ENCODE measurements at places on chromosomes 16 and 17.
A peak's percentile ranks its signal among the peaks of the same experiment; 100 is the strongest.

DNA sequence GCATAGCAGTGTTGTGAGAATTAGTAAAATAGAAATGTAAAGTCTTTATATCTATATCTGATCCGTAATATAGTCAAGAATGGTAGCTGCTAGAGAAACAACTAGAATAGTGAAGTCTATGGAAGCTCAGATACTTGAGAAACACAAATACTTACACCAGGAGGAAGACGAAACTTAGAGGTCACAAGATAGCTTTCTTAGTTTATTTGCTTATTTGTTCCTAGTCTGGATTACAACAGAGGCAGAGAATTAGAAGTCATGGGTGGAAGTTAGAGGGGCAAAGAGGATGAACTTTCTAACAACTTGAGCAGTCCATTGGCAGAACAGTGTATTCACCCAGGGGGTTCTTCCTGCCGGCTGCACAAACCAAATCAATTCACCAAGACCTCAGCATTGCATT lies 13.9 kb downstream of the GNGT2 start:
- no peak for DNase-seq

GRCh38 chr17:27284811-27285415 lies 9.0 kb upstream of the WSB1 start:
- no peak for DNase-seq

- no peak for DNase-seq
Measured at GRCh38 chr17:38886643-38887010, 16.8 kb downstream of the LASP1 start.

GRCh38 chr17:79835953-79836509 lies 3.2 kb downstream of the CBX4 start:
- DNase-seq = no peak

GRCh38 chr17:70099294-70099693 lies 24.3 kb downstream of the KCNJ16 start:
- DNase-seq = no peak

- DNase-seq = no peak
Measured at GRCh38 chr16:1403733-1404132, 10.8 kb downstream of the UNKL start.

DNA sequence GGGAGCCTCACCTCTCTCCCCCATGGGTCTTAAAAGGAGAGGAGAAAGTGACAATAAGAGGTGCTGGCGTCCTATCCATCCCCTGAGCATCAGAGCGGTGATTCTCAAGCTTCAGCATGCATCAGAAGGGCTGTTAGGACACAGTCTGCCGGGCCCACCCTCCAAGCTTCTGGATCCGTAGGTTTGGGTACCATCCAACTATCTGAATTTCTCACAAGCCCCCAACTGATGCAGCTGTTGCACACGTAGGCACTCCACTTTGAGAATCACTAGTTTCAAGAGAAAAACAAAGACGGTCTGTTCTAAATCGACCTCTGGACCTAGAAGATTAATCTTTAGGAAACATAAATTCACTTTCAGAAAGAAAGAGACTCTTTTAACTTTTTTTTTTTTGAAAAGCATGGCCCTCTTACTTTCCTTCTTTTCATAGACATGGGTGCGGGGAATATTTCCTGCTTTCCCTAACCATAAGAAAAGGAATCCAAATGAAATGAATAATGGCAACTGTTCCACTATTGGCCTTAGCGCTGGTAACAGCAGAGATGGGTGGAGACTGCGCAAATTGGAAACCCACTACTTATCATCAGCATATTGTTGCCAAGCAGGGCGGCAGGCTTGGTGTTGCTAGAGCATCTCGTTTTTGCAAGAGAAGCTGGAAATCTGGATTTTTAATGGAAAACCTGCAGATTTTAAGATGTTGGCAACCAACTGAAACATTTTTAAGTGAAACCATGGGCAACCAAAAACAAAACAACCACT lies 144.4 kb downstream of the GAS7 start:
- no peak for DNase-seq

GRCh38 chr16:67504031-67505021 lies 21.0 kb upstream of the AGRP start:
- DNase-seq = peak; percentile 42

DNA sequence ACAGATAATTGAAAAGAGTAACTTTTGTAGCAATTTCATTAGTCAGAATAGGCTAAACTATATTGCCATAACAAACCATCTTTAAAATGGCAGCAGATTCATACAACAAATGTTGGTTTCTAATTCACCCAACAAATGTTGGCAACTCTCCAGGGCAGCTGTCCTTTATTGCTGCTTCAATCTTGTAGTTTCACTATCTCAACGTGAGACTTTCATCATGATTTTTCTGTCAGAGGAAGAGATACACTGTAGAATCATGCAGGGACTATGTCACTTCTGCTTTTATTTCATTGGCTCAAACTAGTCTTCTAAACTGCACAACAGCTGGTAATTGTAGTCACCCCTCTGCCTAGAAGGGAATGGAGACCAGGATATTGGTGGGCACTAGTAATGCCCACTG lies 174.2 kb downstream of the TANC2 start:
- DNase-seq = peak; percentile 7

DNA sequence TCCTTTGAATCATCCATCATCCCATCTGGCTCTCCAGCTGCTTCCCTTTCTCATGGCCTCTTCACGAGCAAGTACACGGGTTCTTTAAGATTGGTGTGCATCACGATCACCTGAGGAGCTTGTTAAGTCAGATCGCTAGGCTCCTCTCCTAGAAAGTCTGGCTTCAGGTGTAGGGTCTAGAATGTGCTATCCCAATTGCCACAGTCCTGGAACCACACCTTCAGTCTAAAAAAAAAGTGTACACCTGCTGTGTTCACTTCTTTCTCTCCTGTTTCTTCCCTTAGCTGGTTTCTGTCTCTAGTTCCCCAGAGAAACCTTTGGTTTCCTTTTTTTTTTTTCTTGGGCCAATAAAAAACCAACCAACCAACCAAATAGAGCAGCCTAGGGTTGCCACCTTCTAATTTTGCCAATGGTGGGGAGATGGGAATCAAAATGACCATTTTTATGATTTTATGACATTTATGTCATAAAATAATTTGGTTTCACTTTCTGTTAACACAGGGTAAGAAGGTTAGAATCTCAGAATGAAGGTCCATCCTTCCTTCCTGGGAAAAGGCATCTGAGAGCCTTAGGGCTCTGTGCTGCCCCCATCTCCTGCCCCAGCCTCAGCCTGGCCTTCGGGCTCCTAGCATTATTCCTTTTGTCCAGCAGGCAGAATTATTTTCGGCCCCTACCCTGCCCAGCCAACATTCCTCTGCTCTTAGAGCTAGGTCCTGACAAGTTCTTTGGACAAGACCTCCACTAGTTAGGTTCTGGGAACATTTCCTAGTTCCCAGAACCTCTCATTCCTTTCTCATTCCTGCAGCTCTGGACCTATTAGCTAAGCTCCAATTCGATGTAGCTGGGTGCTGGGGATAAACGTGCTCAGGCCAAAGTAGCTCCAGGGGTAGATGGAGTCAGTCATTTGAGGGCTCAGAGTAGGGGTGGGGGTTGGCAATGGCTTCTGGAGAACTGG lies 1.9 kb upstream of the GGT6 start:
- DNase-seq = no peak

DNA sequence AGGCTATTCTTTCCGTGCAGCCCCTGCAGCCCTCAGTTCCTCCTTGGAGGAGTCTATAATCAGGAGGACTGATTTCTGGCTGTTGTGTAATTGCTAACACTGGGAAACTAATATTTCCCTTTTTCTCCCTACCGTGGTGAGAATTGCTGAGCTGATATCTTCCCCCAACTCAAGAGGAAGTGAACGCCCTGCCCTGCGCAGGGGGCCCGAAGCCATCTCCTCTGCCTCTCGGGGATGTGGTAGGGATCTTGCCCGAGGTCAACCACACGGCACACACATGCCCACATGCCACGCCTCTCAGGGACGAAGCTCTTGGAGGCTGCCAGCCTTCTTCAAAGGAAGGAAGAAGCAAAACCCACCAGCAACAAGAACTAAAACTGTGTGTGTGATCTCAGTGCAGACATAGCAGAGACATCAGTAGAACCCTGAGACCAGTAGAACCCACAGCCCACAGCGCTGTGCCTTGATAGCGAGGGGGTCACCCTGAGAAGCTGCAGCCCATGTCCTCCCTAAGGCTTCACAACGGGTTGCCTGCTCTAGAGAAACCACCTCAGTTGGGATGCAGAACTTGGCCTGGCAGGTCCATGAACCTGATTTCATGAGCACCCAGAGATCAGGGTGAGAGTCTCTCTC lies 8.9 kb upstream of the ULK2 start:
- DNase-seq = peak; percentile 35

DNA sequence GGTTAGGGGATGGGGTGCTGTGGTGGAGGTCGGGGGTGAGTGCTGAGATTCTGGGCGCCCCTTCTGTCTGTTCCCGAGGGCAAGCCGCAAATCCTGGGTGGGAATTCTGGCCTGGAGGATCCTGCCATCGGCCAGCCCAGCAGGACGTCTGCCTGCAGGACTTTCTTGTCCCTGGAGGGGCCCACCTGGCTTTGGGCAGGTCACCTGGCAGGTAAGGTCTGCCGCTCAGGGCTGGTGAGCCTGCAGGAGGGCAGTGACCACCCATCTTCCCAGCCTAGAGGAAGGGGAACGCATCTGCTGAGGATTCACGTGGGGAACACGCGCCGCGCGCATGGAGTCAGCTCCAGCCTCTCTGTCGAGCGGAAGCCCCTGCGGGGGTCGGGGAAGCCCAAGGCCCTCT lies 5.4 kb downstream of the RNF222 start:
- no peak for DNase-seq

DNA sequence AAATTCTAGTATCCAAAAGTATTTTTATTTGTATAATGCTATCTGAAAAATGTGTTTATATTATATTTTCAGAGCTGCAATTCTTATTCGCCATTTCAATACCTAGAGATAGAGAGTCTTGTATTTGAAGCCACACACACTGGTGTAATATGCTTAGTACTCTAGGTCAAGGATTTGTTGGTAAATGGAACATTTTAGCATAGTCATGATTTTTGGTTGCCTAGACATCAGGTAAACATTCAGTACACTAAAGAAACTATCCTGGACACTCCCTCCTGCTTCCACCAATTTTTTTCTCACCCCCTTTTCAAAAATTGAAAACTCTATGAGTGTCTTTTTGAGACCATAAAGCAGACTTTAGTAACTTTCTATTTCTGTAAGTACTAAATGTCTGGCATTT lies 20.8 kb downstream of the ABHD15 start:
- no peak for DNase-seq

- peak; percentile 14 for DNase-seq
Measured at GRCh38 chr16:58678716-58679115, 5.9 kb downstream of the SLC38A7 start.

GRCh38 chr17:82734987-82735866 lies at the start of gene FN3K:
TSS of gene FN3K (plus strand) at chr17:82735615. CDS start at chr17:82735637, 22 bp downstream.
- peak; percentile 24 for DNase-seq

GRCh38 chr16:61969077-61969382 lies 67.2 kb downstream of the CDH8 start:
- DNase-seq = no peak

DNA sequence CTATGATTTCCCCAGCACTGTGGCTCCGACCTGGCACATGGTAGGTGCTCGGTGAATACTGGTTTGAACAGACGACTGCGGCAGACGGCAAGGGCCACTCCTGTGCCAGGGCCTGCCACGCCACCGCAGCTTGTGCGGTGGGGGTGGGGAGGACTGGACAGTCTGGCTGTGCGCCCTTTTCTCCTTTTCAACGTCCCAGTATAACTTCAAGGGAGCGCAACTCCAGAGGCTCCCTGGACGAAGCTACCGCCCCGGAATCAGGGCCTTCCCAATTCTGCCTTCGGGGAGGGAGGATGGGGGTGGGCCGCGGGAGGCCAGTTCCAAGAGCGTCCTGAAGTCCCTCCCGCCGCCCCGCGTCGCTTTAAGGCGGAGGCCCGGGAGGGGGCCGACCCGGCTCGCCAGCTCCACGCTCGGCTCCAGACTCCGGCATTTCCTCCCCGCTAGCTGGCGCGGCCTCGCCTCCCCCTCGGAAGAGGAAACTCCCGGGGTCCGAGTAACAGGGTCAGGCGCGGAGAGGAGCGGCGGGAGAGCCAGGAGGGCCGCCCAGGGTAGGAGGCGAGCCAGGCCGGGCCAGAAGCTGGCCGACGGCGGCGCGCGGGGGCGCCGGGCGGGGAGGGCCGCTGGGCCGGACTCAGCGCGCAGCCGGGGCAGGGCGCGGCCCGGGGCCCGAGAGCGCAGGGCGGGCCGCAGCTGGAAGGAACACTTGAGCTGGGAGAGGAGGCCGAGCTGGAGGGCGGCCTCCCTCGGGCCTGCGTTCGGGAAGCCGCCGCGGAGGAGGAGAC lies at the start of gene ITPRIPL2:
TSS of gene ITPRIPL2 (plus strand) at position 388 of the 782 bp plus-strand sequence. CDS start 498 bp downstream, outside the sequence.
- peak; percentile 43 for DNase-seq

DNA sequence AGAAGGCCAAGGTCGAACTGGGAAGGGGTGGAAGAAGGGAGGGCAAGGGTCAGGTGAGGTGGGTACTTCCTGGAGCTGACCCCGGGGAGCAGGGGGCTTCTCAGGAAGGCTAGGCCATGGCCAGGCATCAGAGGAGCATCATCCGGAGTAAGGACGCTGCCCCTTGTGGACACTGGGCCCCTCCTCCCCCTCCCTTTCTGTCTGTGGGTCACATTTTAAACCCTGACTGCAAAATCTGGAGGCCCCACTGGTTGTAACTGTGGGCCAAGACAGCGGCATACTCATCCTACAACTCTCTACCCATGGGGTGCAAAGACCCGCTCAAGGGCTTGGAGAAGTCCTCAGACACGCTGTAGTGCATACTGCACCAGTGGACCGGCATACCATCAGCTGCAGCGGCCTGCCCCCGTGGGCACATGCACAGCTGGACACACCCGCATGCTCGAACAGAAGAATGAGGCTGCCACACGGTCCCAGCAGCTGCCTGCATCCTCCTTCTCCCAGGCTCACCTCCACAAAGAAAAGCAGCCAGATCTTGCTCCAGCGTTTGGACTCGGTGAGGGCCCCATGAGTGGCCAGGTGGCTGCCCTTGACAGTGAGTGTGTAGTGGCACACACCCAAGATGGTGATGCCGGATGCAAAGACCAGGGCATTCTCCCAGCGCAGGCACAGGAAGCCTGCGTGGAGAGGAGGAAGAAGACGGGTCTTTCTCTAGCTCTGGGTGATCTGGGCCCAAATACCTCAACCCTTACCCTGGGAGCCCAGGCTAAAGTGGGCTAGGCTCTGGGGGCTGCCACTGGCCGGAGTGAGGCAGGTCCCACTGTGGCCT lies 1.2 kb downstream of the FADS6 start:
- no peak for DNase-seq

- no peak for DNase-seq
Measured at GRCh38 chr16:82185012-82185411, 15.0 kb upstream of the MPHOSPH6 start.

GRCh38 chr17:44941712-44942331 lies 5.8 kb downstream of the KIF18B start:
- DNase-seq = no peak

GRCh38 chr17:67974185-67974584 lies 22.1 kb downstream of the C17orf58 start:
- no peak for DNase-seq

GRCh38 chr16:55622930-55623561 lies 32.7 kb upstream of the SLC6A2 start:
- no peak for DNase-seq

Data from activated CD4-positive, alpha-beta T cell treated with anti-CD3 and anti-CD28 coated beads for 48 hours (primary cell).